ENCODE measurements at places on chromosomes 5 and 9. TPM values are rescaled to one million over a fixed set of nuclear protein-coding genes. Genes with fewer than 3 reads are reported as not detected.
A peak's percentile ranks its signal among the peaks of the same experiment; 100 is the strongest.

SLC6A18 gene
- not detected for total RNA-seq

GFPT2 gene
- 8.1 TPM for total RNA-seq

SV2C gene
- not detected for total RNA-seq

C5orf58 gene
- 0.49 TPM for total RNA-seq

GAS1 gene
- 44.8 TPM for total RNA-seq

HTR1A gene
- 0.35 TPM for total RNA-seq

PCDHA4 gene
- 0.14 TPM for total RNA-seq

FRMPD1 gene
- 1.2 TPM for total RNA-seq

BAAT gene
- total RNA-seq, result 0.14 TPM

SLC36A2 gene
- not detected for total RNA-seq

DNA sequence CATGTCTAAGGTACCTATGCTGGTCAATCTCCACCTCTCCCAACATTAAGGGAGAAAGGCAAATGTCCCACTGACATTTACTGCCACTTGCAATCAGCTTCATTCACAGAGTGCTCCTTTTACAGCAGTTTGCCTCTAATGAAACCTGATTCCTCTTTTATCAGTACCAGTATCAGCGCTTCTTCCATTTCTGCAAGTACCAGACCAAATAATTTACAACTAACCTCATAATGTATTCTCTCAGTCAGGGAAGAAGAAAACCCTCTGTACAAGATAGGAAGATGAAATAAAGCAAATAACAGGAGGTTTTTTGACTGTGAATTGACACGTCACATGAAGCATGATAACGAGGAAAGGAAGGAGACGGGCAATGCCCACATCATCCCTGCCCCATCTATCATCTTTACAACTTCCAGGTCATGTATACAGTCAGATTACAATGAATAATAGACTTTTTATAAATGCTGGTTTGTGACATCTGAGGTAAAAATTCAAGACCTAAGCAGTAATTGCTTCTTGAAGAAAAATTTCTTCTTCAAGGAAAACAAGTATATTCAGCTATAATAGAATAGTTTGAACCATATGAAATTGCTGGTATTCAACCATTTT, 21.9 kb downstream of the ABITRAM start:
- DNase-seq, result no peak

- DNase-seq, result no peak
Observed at GRCh38 chr9:73183917-73184861, 32.5 kb downstream of the ANXA1 start.

DNA sequence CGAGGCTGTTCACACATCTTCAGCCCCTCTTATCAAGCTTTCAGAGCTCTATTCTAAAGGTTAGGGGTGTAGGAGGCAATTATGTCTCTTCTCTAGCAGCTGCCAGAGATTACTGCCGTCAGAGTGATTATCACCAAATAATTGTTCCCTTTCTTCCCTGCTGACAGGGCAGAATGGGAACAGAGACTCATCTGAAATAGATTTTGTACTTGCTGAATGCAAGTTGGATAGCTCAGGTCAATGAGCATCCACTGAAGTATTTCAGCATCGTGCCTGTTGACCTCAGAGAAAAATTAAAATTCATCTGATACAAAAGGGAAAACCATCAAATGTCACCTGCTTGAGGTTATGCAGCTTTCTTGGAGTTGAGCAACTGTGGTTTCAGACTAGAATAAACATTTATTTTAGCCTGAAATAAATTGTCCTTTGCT, 213.7 kb upstream of the MAP3K1 start:
- DNase-seq, result no peak

GRCh38 chr9:117304549-117304948, 110.3 kb downstream of the ASTN2 start:
- DNase-seq, result no peak

- no peak for DNase-seq
Observed at GRCh38 chr5:56464935-56465768, 232.0 kb upstream of the ANKRD55 start.

DNA sequence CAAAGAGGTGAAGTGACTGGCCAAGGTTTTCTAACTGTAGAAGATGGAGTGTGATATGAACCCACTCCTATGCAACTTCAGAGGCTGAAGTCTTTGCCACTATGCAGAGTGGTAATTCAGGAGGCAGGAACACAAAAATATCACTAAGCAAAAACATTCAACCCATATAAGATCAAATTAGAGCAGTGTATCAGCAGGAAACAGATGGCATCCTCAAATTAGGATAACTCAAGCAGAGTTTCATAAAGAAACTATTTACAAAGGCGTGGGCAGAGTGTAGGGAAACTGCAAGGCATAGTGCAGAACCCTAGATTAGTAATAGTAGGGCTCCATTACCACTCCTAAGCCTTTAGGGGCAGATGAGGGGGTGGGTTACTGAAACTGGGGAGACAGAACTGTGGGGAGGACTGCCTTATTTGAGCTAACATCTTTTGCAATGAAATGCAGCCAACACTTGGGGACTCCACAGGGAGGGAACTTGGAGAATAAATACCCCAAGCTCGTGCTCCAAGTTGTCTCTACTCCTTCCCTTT, 72.2 kb downstream of the PTTG1 start:
- no peak for DNase-seq

- no peak for DNase-seq
Observed at GRCh38 chr9:237858-238345, 23.2 kb downstream of the DOCK8 start.

DNA sequence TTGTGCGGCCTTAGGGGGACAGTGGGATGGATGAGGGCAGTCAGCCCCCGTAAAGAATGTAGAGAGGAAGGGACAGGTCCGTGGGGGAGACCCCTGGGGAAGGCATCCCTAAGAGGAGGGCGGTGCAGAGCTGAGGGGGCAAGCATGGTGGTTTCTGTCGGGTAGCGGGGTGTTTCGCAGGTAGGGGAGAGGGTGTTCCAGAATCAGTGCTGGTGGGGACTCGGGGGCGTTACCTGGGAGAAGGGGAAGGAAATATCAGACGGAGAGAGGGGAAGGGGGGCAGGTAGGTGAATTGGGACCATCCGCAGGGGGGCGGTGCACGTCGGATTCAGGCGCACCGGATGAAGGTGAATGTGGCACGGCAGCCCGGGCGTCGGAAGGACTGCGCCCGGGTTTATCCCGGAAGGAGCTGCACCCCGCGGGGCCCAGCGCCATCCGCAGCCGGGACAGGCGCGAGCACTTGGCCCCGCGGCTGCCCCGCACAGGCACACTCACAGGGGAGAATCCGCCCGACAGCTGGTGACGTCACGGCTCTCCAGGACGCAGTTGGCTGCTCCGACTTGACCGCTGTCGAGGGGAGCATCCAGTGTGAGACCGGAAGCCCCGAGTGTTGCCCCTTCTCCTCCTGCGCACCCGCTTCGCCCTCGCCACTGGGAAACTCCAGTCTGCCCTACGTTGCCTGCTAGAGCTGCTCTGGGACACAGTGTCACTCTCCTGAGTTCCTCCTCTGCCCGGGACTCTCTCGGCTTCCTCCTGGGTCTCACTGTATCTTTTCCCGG, 1.3 kb downstream of the CD72 start:
- DNase-seq, result peak; percentile 89

GRCh38 chr5:90476391-90476790, 1.7 kb downstream of the POLR3G start:
- no peak for DNase-seq

- no peak for DNase-seq
Observed at GRCh38 chr5:178272591-178272990, 40.0 kb upstream of the PHYKPL start.

DNA sequence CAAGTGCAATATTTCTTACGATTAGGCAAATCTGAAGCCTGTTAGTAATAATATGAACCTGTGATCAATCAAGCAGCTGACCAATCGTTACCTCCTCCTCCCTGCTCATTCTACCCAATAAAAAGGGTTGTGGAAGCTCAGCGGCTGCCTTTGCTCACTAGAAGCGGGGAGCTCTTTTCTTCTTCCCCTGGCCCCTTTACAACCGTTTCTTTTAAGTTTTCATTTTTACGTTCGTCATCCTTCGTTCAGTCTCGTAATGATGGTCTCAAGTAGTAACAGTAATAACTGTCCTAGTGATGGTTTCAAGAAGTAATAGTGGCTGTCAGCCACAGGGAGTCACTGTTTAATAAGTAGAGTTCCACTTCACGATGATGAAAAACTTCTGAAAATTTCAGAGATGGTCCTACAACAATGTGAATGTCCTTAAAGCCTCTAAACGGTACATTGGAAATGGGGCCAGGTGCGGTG, 6.2 kb downstream of the UGT3A2 start:
- no peak for DNase-seq

GRCh38 chr9:35515766-35516165, 25.9 kb downstream of the RUSC2 start:
- no peak for DNase-seq

GRCh38 chr9:87854580-87854955, 28.1 kb upstream of the SPATA31E1 start:
- DNase-seq, result no peak

- no peak for DNase-seq
Observed at GRCh38 chr9:82513976-82514735, 525.6 kb downstream of the SPATA31D1 start.
